ENCODE measurements at places on chromosomes 3 and 15. TPM values are rescaled to one million over a fixed set of nuclear protein-coding genes. Genes with fewer than 3 reads are reported as not detected.

DNA sequence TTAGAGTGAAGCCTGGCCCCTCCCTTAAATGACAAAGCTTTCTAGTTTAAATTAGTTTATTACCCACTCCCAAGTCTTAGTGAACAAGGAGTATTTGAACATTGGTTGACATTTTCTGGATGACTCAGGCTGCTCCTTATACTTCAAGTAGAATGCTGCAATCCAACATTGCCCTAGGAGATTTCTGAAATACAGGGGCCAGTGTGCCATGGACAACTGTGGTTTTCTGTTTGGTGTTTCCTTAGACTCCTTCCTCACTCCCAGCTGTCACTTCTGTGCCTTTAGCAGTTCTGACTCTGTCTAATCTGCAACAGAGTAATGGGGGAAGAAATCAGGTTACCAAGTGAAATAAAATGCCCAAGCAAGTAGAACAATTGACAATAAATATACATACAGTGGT lies 116.1 kb upstream of the P2RY1 start:
- no peak for DNase-seq

The PAK6 gene
- 9.1 TPM for total RNA-seq

The FEZF2 gene
- not detected for total RNA-seq

The PHLDB2 gene
- 240 TPM for total RNA-seq

The XXYLT1 gene
- total RNA-seq = 3.8 TPM

The MYZAP gene
- total RNA-seq = 1,011 TPM

The HAUS2 gene
- 16.1 TPM for total RNA-seq

Data from heart right ventricle (tissue), 16 donors.